ENCODE measurements at places on chromosomes 6 and 20.

GRCh38 chr20:58911970-58912369 lies 59.5 kb downstream of the GNAS start:
- DNase-seq = no peak

- no peak for DNase-seq
These were observed 36.2 kb upstream of the BTBD3 start for GRCh38 chr20:11881449-11881848.

- no peak for DNase-seq
These were observed 8.2 kb downstream of the SENP6 start for GRCh38 chr6:75609639-75610590.

DNA sequence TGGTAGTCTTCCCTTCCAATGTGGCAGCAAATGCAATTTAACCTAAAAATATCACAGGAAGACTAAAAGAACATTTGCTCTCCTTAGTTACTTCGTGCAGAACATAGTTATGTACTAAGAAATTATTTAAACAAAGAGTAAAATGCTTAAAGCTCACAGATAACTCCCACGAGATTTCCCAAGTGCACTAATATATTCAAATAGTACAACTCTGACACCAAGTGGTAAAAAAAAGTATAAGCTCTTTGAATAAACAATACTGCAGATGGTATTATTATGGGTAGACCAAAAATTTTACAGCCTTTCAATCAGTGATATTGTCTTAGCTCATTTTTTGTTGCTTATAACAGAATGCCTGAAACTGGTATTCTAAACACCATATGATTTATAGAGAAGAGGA lies 52.8 kb upstream of the FILIP1 start:
- DNase-seq = no peak

DNA sequence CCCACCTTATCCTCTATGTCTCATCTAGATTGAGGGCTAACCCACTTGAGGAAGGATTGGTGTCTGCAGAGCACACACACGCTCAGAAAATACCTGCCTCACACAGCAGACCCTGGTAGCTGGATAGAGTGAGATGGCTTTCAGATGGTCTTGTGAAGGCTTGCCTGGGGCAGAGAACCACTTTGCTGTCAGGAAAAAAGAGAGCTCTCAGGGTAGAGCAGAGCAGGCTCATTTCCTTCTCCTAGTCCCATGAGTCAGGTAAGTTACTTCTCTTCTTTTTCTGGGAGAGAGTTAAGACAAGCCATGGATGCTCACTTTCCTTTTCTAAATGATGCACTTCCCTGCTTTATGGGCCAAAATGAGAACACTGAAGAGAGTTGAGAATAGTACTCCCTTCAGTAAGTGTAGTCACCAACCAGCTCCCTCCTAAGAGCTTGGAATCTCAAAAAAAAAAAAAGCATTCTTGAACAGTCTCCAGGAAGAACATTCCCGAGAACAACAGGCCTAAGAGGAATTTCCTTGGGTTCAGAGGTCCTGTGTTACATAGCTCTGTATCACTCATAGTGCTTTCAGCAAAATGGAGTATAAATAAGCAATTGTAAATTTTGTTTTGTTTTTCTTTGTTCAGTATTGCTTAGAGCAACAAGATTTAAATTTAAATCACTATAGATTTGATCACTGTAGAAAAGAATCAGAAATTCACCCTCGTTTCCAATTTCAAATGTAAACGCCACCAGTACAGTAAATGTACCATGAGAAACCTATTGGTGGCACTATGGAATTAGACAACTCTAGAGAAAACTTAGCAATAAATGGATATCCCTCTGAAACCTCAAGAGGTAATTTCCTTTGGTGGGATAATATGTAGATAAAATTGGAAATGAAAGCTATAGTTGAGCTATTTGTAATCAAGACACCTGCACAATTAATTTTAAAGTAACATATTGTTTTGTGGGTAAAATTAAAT lies 530.3 kb downstream of the RFPL4B start:
- no peak for DNase-seq

DNA sequence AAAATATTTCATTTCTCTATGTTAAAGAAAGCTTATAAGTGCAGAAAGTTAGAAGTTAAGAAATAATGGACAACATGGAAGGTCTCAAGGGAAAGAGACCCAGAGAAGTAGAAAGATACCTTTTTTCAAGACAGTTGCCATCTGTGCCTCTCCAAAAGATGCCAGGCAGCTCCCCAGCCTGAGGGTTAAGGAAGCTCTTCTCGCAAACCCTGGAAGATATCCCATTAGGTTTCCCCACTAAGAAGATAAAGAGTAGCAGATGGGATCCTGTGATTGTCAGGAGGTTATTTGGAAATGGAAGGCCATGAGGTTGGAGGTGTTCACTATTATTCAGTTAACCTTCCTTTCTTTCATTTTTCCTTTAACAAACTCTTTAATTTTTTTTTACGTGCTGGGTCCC lies 110.1 kb upstream of the SIM1 start:
- no peak for DNase-seq

- no peak for DNase-seq
These were observed 115.6 kb downstream of the MTHFD1L start for GRCh38 chr6:150981095-150981494.

DNA sequence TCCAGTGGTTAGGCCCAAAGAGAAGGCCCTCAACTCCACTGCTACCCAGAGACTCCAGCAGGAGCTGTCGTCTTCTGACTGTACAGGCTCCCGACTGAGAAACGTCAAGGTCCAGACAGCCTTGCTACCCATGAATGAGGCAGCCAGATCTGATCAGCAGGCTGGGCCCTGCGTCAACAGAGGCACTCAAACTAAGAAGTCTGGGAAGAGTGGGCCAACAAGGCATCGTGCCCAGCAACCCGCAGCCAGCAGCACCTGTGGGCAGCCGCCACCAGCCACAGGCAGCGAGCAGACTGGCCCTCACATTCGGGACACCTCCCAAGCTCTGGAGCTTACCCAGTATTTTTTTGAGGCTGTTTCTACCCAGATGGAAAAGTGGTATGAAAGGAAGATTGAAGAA lies 8.1 kb downstream of the LYRM2 start:
- DNase-seq = no peak

DNA sequence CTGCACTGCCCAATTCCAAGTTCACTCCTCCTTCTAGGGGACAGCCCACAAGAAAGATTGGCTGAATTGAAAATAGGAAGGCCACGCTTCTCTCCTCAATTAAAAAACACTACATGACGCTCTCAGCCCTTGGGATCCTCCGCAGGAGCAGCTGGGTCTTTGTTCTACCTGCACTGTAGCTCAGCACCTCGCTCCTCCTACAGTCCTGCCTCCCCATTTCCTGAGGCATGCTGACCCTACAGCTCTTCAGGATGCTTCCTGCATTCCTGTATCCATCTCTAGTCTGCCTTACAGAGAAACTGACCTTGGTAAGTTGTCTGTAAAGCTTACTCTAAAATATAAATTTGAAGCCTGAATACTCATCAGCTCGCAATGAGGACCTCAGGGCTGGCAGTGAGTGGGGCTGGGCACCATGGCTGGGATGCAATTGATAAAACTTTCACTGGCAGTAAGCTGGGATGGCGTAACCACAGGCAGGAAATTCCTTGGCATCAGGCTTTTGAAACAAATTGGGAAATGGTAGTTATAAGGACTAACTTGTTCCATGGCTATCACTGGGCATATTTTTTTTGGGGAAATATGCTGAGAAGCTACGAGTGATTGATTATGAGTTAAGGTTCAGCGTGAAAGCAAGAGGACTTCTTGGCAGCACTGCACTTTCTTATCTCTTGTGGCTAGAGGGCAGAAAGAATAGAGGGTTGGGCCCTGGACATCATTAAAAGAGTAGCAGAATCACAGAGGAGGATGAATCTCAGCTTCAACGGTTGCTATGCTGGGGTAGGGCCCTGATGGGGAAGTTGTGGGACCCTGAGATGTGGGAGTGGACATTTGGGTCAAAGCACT lies 11.7 kb upstream of the SIRPB1 start:
- DNase-seq = no peak
